NCI-H526 (cell line): ENCODE measurements at places on chromosomes 1 and 21.
A peak's percentile ranks its signal among the peaks of the same experiment; 100 is the strongest.

- peak; percentile 12 for DNase-seq
Measured at GRCh38 chr1:202625416-202626360, 84.6 kb downstream of the SYT2 start.

- no peak for DNase-seq
Measured at GRCh38 chr1:19405761-19406487, 79.4 kb downstream of the CAPZB start.

- DNase-seq, result no peak
Measured at GRCh38 chr1:46341222-46342083, 846 bp downstream of the NSUN4 start.

DNA sequence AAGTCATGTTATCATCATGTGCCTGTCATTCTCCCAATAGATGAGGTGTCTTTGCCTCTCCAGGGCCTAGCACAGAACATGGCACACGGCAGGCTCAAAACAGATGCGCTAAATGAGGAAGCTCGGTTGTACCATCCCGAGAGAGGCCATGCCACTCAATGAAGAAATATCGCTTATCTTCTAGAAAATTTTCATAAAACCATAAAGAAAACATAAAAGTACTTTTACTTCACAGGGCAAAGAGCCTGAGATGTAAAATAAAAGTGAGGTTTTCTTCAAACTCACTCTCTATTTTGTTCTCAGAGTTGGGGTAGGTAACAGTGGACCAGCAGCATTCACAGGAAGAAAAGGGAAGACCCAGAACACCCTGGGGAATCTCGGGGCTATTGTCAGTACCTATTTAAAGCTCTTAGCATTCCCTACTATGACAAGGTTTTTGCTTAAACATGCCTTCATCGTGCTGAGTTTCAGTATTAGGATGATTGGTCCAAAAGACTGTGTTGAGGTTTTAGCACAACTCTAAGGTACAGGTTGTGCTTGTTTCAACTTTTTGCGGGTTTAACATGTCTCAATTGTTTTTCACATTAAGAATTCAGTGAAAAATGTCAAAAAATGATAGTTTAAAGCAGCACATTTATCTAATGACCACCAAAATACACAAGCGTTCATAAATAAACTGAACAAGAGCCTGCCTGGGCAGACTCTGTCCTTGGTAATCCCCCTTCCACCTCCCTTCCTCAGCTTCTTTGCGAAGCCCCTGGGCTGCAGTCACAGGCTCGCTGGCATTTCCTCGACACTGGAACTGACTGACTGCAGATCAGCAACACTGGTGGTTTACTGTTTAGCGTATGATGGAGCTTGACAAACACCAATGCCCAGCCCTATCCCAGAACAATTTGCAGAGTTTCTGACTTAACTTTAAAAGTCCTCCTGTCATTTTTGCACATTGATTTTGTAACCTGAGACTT, 55.6 kb downstream of the COQ8A start:
- no peak for DNase-seq

DNA sequence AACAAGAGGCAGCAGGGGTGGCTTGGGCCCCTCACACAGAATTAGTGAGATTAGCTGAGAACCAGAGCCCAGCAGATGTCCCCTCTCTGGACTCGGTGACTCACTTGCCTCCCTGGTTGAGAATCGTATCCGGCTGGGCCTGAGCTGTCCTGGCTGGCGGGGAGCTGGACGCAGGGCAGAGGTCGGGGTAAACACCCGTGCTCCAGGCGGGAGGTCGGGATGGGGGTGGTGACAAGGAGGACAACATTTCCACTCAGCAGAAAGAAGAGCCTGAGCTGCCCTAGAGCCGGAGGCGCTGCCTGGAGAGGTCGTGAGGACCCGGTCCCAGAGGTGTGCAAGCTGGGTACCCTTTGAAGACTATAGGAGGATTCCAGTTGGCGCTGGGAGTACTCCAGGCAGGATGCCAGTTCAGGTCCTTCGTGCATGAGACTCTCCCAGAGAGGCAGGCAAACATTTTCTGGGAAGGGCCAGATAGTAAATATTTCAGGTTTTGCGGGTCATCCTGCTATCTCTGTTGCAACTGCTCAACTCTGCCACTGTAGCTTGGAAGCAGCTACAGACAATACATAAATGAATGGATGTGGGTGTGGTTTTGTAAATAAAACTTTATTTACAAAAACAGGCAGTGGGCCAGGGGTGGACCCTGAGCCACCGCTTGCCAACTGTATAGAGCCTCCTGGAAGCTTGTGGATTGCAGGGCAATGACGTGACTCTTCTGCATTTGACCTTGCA, 116.8 kb upstream of the WNT4 start:
- DNase-seq, result no peak

- no peak for DNase-seq
Measured at GRCh38 chr1:25769625-25770383, 30.2 kb upstream of the SELENON start.

GRCh38 chr1:29271724-29272123, 35.4 kb downstream of the PTPRU start:
- no peak for DNase-seq

GRCh38 chr1:113641396-113641795, 117.9 kb downstream of the PHTF1 start:
- no peak for DNase-seq

DNA sequence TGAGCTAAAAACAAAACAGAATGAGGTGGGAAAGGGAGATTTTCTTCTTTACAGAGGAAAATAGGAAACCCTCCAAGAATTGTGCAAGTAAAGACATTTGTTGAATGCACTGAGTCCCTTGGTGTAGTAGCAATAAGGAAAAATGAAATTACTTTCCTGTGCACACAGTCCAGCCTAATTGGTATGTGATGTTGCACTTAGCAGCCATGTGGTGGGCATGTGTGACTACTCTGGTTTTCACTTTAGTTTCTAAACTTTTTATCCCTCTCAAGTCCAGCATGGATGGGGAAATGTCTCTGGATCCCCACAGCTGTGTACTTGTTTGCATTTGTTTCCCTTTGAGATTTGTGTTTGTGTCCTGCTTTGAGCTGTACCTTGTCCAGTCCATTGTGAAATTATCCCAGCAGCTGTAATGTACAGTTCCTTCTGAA, 7.1 kb upstream of the AGO3 start:
- no peak for DNase-seq

DNA sequence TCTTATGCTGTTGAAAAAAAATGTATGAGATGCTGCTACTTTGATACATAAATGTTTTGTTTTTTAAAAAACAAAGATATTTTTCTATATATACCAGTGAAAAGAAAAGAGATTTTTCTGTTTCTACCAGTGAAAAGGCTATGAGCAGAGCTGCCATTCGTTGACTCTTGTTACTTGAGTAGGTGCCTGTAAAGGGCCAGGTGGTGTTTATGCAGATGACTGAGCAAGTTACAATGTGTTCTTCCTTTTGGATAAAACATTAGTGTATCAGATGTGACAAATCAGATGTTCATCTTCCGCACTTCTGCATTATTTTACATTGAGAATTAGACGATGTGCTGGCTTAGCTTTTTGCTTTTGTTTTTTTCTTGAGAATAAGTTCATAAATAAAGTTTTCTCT, 45.4 kb downstream of the BARHL2 start:
- no peak for DNase-seq

DNA sequence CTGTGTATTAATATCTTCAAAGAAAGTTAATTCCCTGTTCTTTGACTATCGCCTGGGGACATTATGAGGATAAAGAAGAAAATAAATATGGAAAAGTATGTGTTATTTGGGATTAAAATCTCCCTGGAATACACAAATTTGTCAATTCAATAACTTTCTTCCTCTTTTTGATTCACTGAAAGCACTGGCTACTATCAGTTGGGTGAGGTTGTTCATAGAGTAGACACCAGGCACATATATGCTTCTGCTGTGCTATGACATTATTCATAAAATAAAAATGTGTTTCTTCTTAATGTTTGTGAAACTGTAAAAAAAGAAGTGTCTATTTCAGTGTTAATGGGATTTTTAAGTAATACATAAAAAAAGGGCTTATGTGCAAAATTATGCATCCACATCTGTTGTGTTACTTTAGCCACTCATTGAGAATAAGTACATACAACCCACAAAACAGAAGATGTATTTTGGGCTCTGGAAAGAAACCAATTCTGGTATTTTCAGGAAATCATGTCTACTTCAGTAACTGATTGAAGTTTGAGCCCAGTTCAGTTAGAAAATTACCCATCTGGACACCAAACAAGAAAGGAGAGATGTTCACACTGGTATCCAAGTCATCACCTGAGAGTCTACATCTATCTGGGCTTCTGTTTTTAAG, 169.4 kb downstream of the GABPA start:
- no peak for DNase-seq

DNA sequence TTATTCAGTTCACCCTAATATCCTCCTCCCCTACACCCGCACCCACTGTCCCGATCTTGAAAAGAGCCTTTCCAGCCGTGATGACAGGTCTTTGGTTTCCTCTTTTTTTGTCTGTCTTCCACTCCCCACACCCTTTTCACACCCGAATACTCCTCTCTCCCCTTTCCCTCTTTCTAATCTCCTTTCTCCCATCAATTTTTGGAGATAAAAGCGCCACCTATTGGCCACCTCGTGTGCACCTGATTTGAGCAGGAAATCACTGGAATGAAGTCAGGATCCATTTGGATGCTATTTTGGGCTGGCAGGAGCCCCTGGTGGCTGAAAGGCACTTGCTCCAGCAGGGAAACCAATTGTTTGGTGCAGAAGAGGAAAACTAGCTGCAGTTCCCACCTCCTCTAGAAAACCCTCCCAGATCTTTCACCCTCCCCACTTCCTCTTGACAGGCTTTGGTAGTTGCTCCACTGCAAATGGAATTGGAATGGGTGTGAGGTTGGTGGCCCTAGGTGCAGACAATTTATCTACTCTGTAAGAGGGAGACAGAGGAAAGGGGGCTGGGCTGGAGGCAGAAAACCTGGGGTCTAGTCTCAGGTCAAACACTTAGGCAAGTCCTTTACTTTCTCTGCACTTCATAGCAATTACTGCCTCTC, 8.4 kb downstream of the FOXE3 start:
- peak; percentile 77 for DNase-seq
